ENCODE measurements at places on chromosomes 4 and X.

GRCh38 chr4:68359508-68359907 lies 9.6 kb upstream of the YTHDC1 start:
- DNase-seq, result no peak

GRCh38 chr4:185112104-185112503 lies 31.0 kb upstream of the SLC25A4 start:
- DNase-seq, result no peak

DNA sequence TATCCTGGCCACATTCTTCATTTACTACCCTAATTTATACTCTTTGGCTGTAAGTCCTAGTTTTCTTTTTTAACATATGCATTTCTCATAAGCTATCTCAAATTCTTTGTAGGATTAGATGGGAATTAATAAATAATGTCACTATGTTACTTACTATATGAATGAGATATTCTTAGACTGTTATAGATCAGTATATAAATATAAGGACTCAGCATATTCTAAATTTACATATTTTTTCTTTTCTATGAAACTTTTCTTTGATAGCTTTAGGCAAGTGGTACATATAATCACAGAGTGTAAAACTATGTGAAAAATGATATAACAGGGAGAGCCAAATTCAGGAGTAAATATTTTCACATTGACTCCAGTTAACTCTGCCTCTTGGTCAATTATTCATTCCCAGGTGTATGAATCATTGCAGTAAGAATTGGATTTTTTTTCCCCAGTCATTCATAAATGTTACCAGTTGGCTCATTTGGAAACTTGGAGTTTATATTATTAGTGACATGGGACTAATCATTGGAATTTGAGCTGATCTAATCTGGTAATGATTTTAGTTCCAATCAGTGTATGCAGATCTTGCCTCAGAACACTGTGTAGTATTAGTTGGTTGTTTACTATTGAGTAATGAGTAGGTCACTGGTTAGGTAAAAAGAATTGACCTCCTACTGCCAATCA lies 25.3 kb downstream of the FHIP1A start:
- no peak for DNase-seq

DNA sequence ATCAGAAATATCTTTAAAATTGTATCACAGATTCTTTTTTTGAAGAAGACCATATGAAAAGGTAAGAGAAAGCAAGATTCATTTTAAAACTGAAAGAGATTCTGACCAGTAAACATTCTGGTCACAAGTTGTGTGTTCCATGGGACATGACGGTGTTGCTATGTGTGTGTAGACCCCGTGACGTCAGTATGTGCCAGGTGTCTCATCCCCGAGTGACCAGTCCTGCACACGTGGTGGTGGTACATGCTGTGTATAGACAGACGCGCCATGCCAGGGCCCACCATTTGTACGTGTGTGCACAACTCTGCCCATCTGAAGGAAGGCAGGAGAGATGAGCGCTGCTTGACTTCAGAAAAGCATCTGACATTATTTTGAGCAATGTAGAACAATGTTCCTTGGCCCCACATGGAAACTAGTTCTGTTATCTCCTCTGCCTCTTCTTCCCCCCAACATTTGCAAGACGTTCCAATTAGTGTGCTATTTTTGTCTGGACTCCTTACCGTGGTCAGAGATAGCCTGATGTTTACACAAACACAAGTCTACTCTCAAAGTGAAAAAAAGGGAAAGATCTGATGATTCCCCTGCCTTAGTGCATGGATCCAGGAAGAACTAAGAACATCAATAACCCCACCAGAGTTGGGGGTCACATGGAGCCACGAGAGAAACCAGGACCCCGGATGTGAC lies 51.2 kb downstream of the IRF2 start:
- DNase-seq, result no peak

DNA sequence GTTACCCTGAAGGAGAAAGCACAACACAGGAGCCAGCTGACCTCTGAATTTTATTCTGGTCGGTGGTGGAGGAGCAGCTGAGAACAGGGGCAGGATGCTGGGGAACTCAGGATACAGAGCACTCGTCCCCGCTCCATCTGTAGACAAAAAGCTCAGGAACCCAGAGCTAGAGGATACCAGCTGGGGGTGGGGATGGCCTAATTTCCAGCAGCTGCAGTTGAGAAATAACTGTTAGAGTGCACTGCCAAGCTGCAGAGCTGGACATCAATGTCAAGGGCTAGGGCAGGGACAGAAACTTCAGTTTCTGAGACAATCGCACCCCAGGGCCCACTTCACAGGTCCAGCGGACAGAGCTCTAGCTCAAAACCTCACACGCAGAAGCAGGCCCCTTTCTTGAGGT lies 122.1 kb upstream of the GUCY1A1 start:
- no peak for DNase-seq

- DNase-seq, result no peak
These were observed 77.6 kb downstream of the COX18 start for GRCh38 chr4:72991873-72992272.

GRCh38 chrX:72540318-72540717 lies 32.3 kb downstream of the HDAC8 start:
- DNase-seq, result peak; percentile 34
